Activated T-cell treated with anti-CD3 and anti-CD28 coated beads for 24 hours (primary cell): ENCODE measurements at places on chromosomes 3 and 15.

GRCh38 chr15:64521201-64521600 is 60.8 kb downstream of the ZNF609 start:
- no peak for DNase-seq

DNA sequence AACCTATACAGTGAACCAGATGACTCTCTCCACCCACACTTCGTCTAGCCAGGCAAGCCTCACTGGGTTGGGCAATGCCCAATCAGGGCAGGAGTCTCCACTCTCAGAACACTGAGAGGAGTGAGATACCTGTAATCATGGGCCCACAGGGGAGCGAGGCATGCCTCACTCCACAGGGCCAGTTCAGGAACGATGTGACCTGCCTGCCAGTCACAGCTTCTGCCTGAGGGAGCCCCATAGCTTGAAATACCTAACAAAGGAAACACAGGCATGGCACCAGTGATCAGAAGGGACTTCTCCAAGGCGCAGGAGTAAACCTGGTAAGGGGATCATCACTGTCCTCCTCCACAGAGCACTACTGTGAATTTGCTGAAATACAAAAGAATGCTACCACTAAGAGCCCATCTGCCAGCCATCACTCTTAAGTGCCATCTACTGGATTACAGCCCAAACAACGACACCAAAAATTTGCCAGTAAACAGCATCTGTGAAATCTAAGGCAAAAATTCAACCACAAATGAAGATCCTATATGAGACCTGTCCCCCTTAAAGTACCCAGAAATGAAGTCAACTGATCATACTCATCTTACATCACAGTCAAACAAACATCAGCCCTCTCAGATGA is 689.9 kb upstream of the SEMA6D start:
- DNase-seq: no peak

DNA sequence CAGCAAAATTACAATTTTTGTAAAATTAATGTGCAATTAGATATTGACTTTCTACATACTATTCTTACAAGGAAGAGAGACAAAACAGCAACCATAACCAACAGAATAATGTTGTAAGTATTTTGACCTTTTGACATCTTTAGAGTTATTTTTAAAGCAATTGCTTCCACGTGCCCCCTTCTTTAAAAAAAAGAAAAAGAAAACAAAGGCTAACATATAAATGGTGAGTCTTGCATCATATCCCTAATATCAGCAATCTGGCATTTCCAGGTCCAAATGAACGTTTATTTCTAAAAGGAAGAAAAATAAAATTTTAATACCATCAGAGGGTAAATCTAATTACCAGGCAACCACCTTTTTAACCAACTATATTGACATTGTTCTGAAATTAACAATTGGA is 19.3 kb upstream of the STRIT1 start:
- no peak for DNase-seq

DNA sequence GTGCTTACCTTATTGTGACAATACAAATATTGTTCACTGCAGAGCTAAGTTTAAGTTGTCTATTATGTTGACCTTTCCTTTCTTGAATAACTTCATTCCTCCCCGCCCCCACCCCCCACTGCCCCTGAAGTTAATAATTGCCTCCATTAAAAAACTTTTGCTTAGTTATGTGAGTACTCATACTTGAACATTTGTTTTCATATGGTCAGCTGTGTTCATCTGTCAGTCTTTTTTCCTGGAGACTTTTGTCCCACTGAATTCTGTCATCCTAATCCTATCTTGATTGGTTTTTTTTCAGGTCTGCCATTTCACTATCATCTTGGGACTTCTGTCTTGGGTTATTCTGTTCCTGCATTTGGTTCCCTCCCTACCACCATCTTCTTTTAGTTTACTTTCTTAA is 8.5 kb downstream of the SLC25A36 start:
- DNase-seq: no peak

GRCh38 chr15:76286271-76286879 is 24.9 kb downstream of the ETFA start:
- DNase-seq: peak; percentile 11

- no peak for DNase-seq
These were observed 492.2 kb downstream of the CNTN3 start for GRCh38 chr3:74122281-74122680.

- no peak for DNase-seq
These were observed 476.6 kb upstream of the ROBO1 start for GRCh38 chr3:80244390-80244789.

- no peak for DNase-seq
These were observed 37.5 kb downstream of the RGMA start for GRCh38 chr15:93051236-93052089.

DNA sequence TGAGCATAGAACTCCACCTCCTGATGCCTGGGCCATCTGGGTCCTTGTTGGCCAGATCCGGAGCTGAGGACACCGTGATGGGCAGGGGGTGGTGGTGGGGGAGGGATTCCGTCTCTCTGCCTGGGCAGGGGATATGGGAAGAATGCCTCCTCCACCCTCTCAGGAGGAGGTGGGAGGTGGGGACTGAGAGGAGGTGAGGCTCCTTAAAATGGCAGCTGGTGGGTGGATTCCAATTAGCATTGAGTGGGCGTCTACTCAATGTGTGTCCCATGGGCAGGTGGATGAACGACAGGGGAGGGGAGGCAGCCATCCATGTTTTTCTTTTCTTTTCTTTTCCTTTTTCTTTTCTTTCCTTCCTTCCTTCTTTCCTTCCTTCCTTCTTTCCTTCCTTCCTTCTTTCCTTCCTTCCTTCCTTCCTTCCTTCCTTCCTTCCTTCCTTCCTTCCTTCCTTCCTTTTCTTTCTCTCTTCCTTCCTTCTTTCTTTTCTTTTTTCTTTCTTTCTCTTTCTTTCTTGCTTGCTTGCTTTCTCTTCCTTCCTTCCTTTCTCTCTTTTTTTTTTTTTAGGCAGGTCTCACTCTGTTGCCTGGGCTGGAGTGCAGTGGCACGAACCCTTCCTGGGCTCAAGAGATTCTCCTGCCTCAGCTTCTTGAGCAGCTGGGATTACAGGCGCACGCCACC is 5.0 kb downstream of the SLC28A1 start:
- no peak for DNase-seq

GRCh38 chr3:37701734-37702433 is 159.8 kb upstream of the CTDSPL start:
- no peak for DNase-seq

- DNase-seq: no peak
These were observed 135.5 kb downstream of the CBLB start for GRCh38 chr3:105733356-105733755.

DNA sequence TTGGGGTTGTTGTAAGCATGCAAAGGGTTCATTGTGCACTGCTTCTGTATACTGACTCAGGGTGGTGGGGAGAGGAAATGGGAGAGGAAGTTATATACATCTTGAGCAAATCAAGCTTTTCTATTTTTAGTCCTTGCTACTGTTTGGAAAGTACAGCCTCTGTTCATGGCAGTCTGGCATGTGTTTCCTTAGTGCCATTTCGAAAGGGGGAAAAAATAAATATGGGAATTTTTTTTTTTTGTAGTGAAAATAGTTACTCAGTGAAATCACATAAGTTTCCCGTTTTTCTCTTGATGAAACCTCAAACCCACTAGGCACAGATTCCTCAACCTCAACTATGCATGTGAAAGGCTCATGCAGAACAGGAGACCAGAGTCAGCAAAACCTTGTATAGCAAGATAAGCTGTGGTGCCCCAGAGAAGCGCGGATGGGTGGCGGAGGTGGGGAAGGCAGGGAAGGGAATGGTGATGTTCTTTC is 353.3 kb downstream of the LPP start:
- DNase-seq: no peak

DNA sequence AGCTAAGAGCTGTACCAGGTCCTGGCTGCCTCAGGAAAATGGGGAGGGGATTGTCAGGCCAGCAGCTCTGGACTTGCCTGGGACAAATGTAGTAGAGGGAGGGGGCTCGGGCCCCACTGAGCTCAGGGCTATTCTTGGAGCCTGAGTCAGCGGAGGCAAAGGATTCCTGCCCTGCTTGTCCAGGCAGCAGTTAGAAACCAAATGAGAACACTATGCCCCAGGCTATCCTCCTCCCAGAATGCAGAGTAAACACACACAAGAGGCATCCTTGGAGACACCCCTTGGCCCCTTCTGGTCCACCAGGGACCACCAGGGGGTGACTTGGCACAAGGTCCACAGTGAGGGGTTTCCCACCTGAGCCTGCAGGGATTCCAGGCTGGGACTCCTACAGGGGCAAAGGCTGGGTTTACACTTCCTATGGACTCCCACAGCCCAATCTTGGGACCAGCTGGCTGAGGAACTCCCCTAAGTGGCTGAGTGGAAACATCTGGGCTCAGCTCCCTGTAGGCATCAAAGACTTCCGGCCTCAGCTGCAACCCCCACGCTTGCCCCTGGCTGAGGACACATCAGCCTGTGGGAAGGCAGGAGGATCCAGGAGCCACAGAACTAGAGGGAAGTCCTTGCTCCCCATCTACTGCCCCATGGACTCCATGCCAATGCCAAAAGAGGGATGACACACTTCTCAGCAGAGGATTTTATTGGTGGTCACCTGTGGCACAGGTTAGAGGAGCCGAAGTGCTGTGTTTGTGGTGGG is 3.4 kb upstream of the COL7A1 start:
- DNase-seq: no peak

- DNase-seq: no peak
These were observed 45.5 kb downstream of the TEX9 start for GRCh38 chr15:56410721-56411120.

DNA sequence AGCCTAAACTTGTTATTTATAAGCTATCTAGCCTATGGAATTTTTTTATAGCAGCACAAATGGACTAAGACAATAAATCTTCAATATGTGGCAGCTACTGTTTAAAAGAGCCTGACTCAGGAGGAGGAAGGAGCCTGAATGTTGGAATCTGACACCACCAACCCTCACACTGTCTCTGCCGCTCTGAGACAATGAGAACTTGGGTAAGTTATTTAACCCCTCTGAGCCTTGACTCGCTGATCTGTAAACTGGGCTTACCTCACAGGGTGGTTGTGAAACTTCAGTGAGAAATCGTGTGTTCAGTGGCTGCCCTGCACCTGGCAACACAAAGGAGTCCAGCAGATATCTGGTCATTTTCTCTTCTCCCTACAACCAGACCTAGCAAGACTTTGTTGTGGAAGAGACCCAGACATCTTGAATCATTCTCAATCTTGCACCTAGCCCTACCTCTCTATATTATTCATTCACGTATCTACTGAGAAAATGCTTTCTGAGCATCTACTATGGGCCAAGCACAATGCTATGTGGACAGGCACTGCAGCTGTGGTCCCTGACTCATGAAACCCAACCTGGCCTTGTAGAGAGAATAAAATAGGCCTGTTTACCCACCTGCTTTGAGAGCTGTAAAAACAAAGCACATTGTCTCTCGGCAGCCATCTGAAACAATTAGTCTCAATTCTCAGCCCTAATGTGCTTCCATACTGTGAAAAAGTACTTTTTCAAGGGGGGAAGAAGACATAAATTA is 81.9 kb upstream of the SLC25A36 start:
- no peak for DNase-seq

- no peak for DNase-seq
These were observed 3.2 kb upstream of the ANXA2 start for GRCh38 chr15:60400944-60401343.

GRCh38 chr3:172294223-172294806 is 153.9 kb downstream of the GHSR start:
- DNase-seq: no peak

GRCh38 chr15:96324192-96324895 is 6.2 kb upstream of the NR2F2 start:
- DNase-seq: no peak

DNA sequence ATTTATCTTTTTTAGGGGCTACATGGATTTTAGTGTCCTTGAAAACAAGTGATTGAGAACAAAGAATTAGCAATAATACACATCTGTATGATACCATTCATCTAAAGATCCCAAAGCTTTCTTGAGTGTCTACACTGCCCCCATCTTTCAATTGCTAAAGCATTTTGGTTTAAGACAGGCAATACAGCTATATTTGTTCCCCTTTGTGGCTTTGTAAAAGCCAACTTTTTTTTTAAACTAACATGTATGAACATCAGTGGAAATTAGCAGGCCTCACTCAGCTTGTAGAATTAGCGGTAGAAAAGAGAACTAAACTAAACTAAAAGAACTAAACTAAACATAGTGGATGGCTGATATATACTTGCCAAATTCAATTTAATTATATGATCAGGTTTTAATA is 449.6 kb downstream of the MECOM start:
- DNase-seq: no peak

GRCh38 chr15:58643996-58644395 is 105.5 kb downstream of the ADAM10 start:
- no peak for DNase-seq

DNA sequence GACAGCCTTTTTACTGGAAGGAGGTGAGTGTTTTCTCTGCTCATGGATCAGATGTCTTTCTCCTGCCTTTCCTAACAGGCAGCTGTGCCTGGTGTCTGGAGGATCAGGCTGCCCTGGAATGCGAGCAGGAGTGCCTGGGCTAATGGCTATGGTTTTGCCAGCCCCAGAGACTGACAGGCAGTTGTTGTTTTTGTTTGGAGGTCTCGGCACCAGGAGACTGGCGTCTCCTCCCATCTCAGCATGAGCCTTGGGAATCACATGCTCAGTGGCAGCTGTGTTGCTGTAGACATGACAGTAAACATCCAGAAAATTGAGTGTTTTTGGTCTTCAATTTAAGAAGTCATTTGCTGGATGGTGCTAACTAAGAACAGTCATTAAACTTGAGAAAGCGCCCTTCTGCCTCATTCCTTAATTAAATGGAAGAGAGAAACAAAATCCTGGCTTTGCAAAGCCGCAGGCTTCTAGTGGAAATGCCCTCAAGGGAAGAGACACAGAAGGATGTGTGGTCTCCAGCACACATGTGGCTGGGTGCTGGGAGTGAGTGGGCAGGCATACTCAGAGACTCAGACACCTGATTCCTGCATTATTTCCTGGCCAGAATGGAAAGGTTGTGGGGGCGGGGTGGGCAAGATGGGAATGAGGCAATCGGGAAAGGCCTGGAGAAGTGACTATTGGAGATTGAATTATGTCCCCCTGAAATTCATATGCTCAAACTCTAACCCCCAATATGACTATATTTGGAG is 97.0 kb upstream of the NMNAT3 start:
- no peak for DNase-seq

DNA sequence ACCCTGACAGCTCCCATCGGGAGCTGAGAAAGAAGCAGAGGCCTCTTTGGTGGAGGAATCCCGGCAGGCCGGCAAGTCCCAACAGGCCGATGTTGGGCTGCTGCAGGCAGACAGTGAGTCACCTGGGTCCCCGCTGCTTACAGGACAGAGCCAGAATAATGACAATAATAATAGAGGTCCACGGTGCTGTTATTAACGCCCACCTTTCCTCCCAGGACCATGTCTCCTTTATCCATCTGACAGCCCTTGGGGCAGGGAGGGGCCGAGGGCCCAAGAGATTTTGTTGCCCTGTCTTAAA is 29.3 kb upstream of the MAGEF1 start:
- DNase-seq: no peak

DNA sequence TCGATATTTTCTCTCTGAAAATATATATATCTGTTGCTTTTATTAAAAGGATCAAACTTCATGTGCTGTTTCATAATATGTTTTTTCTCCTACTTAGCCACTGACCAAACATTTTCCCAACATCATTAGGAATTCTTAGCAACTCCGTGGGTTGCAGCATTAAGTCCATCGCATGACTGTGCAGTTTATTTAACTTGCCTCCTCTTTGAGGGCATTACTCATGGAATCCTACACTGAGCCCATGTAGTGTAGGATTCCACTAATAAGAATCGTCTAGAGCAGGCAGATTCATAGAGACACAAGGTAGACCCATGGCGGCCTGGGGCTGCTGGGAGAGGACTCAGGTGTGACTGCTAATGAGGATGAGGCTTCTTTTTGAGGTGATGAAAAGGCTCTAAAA is 49.3 kb downstream of the CMTM6 start:
- no peak for DNase-seq

GRCh38 chr15:65790694-65791334 is 1.3 kb downstream of the DENND4A start:
- DNase-seq: no peak

GRCh38 chr15:40338041-40338657 is 2.6 kb downstream of the CCDC9B start:
- DNase-seq: peak; percentile 67
